Thoracic aorta (tissue), 2 donors: ENCODE measurements at places on chromosomes 2 and 18. TPM values are rescaled to one million over a fixed set of nuclear protein-coding genes. Genes with fewer than 3 reads are reported as not detected.

DNA sequence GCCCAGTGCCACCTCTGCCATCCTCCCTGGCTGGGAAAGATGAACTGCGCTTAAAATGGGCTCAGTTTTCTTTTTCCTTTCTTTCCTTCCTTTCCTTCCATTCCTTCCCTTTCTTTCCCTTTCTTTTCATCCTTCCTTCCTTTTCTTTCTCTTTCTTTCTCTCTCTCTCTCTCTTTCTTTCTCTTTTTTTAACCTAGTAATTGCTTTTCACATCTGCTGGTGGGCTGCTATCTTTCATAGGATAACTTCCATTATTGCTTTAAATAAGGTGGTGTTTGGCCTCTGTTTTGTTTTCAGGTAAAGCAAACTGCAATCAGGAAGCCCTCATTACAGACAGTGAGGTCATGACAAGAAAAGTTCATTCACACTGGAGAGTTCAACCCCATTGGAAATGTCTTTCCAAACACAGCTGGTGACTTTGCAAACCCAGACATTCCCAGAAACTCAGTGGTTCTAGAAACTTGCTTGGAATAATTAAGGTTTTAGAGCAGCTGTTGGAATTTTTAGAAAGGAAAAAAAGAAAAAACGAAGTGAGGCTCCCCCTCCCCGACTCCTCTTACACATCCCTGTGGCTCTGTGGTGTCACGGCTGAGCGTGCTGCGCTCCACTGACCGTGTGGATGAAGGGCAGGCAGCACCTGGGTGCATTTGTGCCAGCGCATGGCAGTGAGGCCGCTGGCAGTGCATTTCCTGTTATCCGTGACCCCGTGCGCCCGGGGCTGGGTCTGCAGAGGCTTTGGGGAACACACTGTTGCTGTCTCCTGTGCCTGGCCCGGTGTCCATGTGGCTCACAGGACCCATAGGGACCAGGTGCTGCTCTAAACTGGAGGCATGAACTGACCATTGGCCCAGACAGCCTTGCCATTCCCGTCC is 76.9 kb downstream of the MBP start:
- DNase-seq, result no peak
- no peaks in the 10 kb centered on the region for H3K27me3 ChIP-seq
- H3K4me1 ChIP-seq, result peaks cover 45% of the 10 kb centered on the region
- H3K27ac ChIP-seq, result peak overlapping the region; percentile 23

DNA sequence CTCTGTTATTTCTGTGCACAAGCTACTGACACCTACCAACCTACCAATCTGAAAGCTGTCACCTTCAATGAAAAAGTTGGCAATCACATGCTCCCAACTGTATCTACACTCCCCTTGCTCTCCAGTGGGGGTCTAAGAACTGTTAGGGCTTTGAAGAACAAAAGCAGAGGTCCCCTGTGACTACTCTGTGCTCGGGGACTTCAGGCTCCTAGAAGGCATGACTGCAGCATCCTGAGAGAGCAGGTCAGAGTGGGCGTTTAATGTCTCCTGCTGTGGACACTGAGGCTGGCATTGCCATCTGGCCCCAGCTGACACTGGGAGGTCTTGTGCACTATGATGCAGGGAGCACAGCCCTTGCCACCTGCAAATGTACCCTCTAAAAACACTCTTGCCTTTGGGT is 93.3 kb downstream of the ACTR2 start:
- no peak overlapping the region for H3K27ac ChIP-seq
- no peak overlapping the region for H3K4me3 ChIP-seq
- peaks cover 4% of the 10 kb centered on the region for H3K36me3 ChIP-seq
- no peak for DNase-seq

The PLGLB1 gene
- 8.4 TPM for total RNA-seq

The STAT4 gene
- total RNA-seq, result 2.7 TPM
